Stimulated activated effector memory CD8-positive, alpha-beta T cell treated with anti-CD3 and anti-CD28 coated beads, Interleukin-12 subunit alpha, Interleukin-12 subunit beta, amount 100 ng/mL, for 72 hours (primary cell): ENCODE measurements at places on chromosomes 13 and 19.

DNA sequence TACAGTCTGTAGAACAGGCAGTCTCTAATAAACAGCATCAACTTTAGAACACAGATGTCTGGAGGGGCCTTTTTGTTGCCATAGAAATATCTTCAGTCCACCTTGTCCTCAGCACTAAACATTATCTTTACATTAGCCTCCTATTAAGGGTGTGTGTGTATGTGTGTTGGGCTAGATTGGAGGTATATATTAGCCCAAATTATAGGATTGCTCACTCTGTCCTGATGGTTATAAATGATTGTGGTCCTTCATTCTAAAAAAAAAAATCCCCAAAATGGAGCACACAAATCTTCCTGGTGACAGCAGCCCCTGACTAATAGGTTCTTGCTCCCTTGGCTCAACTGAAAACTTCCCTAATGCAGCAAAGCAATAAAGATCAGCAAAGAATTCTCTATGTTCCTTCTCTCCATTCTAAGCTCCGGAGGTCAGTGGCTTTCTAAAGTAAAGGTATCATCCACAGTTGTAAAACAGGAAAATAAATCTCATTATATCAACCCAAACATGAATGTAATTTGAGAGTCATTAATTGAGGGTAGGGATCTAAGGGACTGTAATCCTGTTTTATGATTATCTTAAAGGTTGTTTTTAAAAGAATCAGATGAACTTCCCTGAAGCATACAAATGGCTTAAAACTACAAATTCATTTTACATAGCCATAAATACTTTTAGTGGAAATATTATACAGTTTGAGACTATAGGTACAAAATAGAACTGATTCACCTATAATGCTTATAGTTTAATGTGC is 232.7 kb downstream of the KLF12 start:
- DNase-seq = no peak

DNA sequence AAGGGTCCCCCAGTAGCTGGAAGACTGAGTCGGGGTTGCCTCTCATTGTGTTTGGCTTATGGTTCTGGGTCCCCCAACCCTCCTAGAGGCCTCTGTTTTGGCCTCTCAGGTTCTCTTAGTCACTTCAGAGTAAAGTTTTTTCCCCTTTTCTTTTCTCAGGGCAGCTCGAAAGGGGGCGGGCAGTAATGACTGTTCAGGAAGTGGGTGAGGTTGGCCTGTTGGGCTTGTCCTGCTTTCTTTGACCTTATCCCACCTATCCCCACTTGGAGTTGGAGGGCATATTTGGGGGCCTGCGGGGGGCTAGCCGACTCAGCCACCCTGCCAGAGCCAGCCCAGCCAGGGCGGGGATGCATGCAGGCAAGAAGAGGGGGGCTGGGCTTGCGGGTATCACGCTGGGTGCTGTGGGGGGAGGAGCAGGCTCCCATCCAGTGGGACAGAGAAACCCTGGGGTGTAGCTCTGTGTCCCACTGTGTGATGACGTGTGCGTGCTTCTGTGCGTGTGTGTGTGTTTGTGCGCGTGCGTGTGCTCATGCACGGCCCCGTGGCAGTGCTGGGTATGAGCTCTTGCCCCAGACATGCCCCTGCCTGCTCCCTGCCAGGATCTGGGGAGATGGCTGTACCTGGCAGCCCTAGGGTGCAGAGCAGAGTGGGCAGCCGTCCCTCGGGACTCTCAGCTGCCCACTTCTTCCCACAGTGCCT is 1.4 kb downstream of the CIC start:
- peak; percentile 81 for DNase-seq

DNA sequence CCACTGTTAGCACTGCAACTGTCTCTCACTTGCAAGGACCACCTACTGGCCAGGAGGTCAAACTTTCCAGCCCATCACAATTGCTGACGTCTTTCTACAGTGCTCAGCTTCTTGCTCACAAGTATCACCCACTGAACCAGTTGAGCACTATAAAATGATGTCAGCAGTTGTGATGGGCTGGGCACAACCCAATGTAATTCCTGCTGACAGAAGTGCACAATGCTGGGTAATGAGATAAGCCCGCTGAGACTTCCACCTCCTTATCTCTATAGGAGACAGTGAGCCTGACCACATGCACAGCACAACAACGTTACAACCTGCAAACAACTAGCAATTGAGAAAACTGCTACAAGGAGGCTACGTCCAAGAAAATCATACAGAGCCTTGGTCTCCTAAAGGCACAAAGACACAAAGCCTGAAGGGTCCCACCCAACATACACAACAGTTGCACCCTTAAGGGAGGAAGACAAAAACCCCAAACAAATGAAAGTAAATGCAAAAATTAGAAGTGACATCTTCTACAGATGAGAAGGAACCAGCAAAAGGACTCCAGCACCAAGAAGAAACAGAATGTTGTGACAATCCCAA is 273.2 kb downstream of the LIG4 start:
- DNase-seq = no peak

- no peak for DNase-seq
These were observed 118.5 kb upstream of the MIR17HG start for GRCh38 chr13:91228940-91229339.

GRCh38 chr19:1189419-1189818 is 15.4 kb upstream of the SBNO2 start:
- no peak for DNase-seq

- no peak for DNase-seq
These were observed 5.9 kb downstream of the MTMR6 start for GRCh38 chr13:25281193-25281934.

GRCh38 chr19:6113616-6114188 is 3.4 kb upstream of the RFX2 start:
- no peak for DNase-seq

- DNase-seq = no peak
These were observed 143.3 kb upstream of the IPO5 start for GRCh38 chr13:97810152-97810551.

DNA sequence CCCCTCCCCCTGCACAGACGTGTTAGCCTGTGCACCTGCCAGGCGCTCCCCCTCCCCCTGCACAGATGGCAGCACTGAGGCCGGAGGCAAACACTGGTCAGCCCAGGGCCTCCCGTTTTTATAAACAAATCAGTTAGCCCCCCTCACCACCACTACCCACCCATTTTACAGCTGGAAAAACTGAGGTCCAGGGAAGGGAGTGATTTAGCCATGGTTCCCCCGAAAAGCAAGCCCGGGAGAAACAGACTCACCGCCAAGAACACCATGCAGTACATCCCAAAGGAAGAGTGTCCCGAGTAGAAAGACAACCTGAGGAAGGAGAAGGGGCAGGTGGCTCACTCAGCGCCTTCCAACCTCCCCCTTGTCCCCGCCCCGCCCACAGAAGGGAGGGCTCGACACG is 8.7 kb downstream of the PLPP2 start:
- DNase-seq = no peak

- DNase-seq = no peak
These were observed 41.9 kb downstream of the C13orf46 start for GRCh38 chr13:113931841-113932459.

GRCh38 chr19:45164577-45165335 is 4.0 kb upstream of the NKPD1 start:
- DNase-seq = peak; percentile 77

GRCh38 chr19:2711172-2711874 is 8.8 kb upstream of the GNG7 start:
- DNase-seq = no peak

GRCh38 chr13:79405501-79405830 is 589 bp downstream of the RBM26 start:
- DNase-seq = no peak

- DNase-seq = no peak
These were observed 640 bp upstream of the EPOR start for GRCh38 chr19:11384778-11385129.
